Aorta (tissue), 5 donors: ENCODE measurements at places on chromosomes 12 and 14. TPM values are rescaled to one million over a fixed set of nuclear protein-coding genes. Genes with fewer than 3 reads are reported as not detected.

DNA sequence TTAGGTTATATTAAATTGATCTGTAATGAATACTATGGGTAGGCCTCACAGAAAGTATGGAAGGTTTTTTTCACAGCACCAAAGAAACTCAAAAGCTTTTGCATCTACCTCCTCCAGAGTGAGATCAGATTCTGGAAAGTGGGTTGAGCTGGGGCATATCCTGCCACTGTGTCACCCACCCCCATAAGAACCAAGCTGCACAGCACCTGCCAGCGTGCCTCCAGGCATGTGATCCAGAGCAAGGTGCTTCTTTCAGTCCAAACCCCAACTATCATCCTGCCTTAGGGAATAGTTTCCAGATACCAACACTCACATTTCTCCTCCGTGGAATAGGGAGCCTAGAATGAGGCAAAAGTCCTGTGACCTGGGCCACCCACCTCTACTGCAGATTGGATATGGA is 42.6 kb upstream of the PRB2 start:
- no peak for DNase-seq
- H3K27me3 ChIP-seq = no peaks in the 10 kb centered on the region
- no peaks in the 10 kb centered on the region for H3K4me1 ChIP-seq
- no peak overlapping the region for H3K27ac ChIP-seq
- H3K4me3 ChIP-seq = no peak overlapping the region

DNA sequence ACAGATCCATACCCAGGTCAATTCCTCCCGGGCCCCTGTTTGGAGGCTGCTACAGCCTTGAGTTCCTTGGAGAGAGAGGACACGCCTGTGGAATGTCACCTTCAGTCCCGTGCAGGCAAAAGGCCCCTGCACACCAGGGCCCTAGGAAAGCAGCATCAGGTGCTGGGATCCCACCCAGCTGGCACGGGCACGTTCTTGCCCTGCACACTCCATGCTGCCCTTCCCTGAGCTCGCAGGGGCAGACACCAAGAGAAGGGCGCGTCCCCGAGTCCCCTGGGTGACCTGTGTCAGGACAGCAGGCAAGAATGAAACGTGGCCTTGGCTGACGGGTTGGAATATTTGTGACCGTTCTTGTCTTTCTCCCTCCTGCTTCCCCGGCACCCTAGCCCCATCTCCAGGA is 67.7 kb downstream of the TSPAN11 start:
- no peak for DNase-seq
- H3K4me3 ChIP-seq = no peak overlapping the region
- H3K36me3 ChIP-seq = no peaks in the 10 kb centered on the region

- DNase-seq = no peak
- no peak overlapping the region for H3K4me3 ChIP-seq
- no peak overlapping the region for H3K27ac ChIP-seq
- H3K4me1 ChIP-seq = no peaks in the 10 kb centered on the region
Measured at GRCh38 chr14:58763210-58763609, 125.4 kb downstream of the DACT1 start.

DNA sequence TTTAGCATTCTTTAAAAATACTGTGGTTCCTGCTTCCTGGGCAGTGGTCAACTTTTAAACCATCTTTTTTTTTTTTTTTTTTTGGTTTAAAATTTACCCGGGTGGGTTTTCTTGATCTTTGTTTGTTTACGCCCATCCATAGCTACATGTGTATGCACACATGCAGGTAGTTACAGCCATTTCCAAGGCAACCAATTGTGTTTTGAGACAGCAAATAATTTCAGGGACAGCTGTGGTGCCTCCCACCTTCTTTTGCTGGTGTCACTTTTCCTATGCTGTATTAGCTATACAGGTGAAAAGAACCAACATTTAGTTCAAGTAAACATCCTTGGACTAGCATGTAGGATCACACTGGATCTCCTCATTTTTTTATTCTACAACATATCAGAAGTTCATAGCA is 52.0 kb upstream of the PSMA6 start:
- H3K4me1 ChIP-seq = peaks cover 3% of the 10 kb centered on the region
- no peaks in the 10 kb centered on the region for H3K27me3 ChIP-seq
- H3K36me3 ChIP-seq = no peaks in the 10 kb centered on the region
- DNase-seq = no peak

DNA sequence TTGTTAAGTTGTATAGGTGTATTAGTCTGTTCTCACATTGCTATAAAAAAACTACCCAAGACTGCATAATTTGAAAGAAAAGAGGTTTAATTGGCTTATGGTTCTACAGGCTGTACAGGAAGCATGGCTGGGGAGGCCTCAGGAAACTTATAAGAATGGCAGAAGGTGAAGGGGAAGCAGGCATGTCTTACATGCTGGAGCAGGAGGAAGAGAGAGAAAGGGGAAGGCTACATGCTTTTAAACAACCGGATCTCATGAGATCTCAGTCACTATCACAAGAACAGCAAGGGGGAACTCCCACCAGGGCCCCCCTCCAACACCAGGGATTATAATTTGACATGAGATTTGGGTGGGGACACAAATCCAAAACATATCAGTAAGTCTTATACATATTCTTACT is 60.5 kb upstream of the OR10AD1 start:
- H3K36me3 ChIP-seq = no peaks in the 10 kb centered on the region
- no peaks in the 10 kb centered on the region for H3K4me1 ChIP-seq
- no peak for DNase-seq
- no peaks in the 10 kb centered on the region for H3K27me3 ChIP-seq

GRCh38 chr14:50924843-50925242 is 19.4 kb downstream of the PYGL start:
- H3K27ac ChIP-seq = no peak overlapping the region
- no peaks in the 10 kb centered on the region for H3K27me3 ChIP-seq
- H3K4me3 ChIP-seq = no peak overlapping the region
- H3K4me1 ChIP-seq = no peaks in the 10 kb centered on the region
- no peak for DNase-seq

DNA sequence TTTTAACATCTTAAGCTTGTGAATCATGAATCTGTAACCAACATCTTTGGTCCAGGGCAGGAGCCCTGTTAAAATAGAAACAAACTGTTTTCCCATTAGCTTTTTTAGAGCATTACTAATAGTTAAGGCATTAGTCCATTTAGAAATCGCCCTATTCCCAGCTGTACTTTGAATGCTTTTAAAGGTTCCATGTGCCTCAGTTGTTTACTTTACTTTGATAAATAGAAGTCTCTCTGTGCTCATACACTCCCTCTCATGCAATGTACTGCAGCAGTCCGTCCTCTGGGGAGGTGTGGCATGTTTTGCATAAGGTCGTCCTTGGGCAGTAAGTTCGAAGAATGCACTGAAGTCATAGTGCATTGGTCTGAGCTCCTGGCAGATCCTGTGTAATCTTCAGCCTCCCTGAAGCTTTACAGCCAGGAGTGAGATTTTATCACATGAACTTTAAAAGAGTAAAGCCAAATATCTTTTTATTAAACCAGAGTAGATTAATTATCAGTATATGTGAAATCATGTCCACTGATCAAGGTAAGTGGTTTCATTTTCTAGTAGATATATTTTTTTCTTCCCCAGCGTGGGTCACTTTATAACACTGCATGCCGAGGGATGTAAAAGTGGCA is 134.7 kb downstream of the FGD4 start:
- H3K27ac ChIP-seq = peak overlapping the region; percentile 39
- DNase-seq = peak; percentile 81
- peak overlapping the region; percentile 79 for H3K4me3 ChIP-seq
- peaks cover 5% of the 10 kb centered on the region for H3K4me1 ChIP-seq

DNA sequence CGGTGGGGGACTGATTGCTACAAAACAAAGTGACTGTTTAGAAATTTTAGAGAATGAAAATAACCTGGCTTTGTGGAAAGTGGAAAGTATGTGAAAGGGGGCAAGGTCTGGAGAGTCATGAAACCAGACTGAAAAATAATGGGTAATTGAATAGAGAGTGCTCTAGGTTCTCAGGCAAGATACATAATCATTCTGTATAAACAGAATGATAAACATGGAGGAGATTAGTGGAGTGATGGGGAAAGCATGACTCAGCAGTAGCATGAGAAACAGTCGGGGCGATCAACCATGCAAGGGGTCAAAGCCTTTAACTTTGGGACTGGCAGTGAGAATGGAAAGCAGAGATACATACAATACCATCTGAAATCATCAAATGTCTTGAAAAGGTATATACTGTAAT is 332.5 kb downstream of the CCER1 start:
- H3K4me1 ChIP-seq = no peaks in the 10 kb centered on the region
- H3K27me3 ChIP-seq = no peaks in the 10 kb centered on the region
- no peak overlapping the region for H3K27ac ChIP-seq
- H3K36me3 ChIP-seq = no peaks in the 10 kb centered on the region
- no peak for DNase-seq

DNA sequence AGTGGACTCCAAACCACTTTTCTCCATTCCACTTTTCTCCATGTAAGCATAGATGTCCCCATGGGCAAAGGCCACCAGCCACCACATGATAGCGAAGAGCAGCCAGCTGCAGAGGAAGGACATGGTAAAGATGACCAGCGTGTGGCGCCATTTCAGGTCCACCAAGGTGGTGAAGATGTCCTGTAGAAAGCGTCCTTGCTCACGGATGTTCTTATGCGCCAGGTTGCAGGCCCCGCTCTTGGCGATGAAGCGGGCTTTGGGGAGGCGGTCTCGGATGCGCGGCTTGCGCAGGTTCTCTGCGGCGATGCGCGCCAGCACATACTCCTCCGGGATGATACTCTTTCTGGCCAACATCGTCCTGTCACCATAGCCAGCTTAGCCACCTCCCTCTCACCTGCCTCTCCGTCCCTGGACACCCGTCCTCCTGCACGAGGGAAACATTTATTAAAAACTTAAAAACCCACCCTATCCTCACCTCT is 1.2 kb downstream of the KCNJ8 start:
- DNase-seq = peak; percentile 46
- H3K4me3 ChIP-seq = peak overlapping the region; percentile 6
- no peak overlapping the region for H3K27ac ChIP-seq
- H3K36me3 ChIP-seq = no peaks in the 10 kb centered on the region

DNA sequence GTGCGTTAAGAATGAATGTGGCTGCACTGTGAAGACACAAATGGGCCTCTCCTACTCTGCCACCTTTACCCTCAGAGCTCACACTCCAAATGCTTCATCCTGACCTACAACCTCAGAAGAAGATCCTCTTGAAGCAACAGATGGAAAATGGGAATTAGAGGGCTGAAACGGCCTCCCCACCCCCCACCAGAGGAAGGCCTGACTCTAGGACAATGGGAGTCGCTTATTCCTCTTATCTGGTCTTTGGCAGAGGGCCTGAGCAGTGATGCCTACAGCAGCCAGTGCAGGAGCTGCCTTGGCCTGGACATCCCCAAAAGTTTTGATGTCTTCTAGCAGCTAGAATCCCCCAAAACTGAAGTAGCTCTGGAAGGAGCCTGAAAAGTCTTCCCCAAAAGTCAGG is 29.2 kb downstream of the BTBD7 start:
- no peak for DNase-seq
- H3K4me3 ChIP-seq = no peak overlapping the region
- H3K4me1 ChIP-seq = peaks cover 4% of the 10 kb centered on the region
- H3K27ac ChIP-seq = no peak overlapping the region

DNA sequence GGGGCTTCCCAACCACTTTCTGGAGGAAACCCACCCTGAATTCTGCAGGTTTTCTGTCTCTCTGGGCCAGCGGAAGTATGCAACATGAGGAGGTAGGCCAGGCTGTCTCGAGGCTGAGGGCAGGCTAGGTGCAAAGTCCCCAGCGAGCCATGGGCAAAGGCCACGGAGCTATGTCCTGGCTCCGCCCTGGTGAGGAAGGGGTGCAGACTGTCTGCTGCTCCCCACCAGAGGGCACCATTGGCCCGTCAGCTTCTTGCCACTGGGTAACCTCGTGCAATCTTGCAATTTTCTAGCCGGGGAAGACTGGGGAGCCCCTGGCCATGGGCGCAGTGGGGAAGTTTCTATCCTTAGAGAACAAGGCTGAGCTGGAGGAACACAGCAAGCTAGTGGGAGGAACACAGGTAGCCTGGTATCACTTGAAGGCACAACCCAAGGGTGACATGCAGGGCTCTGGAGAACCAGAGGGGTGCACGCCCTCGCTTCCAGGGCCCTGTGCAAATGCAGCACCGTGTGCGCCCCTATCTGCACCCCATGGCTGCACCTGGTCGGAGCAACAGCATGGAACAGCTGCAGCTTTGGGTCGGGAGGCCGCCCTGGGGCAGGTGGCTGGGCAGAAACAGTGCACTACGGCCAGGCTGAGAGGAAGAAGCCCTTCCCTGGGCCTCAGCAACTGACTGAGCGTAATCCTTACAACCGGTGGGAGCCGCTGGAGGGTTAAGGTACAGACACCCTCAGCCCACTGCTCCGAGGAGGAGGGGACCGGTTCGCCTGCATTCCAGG is 27.6 kb upstream of the RPLP0 start:
- no peaks in the 10 kb centered on the region for H3K27me3 ChIP-seq
- no peak overlapping the region for H3K27ac ChIP-seq
- no peak overlapping the region for H3K4me3 ChIP-seq
- H3K36me3 ChIP-seq = no peaks in the 10 kb centered on the region
- H3K4me1 ChIP-seq = no peaks in the 10 kb centered on the region
- peak; percentile 95 for DNase-seq

DNA sequence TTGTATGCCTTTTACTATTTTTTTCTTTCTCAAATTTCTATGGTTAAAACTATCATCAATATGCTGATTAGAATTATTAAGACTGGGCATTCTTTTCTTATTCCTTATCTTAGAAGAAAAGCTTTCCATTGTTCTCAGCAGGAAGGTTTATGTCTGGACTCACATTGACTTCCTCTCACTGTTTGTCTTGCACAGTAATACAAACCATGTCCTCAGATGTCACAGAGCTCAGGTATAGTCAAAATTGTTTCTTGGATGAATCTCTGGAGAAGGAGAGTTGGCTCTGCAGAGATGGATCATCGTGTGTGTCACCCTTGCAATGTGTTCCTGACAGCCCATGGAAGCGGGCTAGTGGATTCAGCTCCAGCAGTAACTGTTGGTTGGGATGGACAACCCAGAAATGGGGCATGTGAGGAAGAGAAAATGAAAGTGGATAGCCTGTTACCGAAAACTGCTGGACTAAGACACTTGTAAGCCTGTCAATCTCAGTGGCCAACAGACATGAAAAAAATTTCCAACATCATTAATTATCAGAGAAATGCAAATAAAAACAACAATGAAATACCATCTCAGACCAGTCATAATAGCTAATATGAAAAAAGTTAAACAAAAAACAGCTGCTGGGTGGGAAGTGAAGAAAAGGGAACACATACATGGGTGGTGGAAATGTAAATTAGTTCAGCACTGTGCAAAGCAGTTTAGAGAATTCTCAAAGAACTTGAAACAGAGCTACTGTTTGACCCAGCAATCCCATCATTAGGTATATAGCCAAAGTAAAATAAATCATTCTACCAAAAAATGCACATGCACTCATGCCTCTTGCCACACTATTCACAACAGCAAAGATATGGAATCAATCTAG is 967.8 kb downstream of the TMEM121 start:
- H3K4me1 ChIP-seq = no peaks in the 10 kb centered on the region
- H3K36me3 ChIP-seq = no peaks in the 10 kb centered on the region
- DNase-seq = no peak
- H3K4me3 ChIP-seq = no peak overlapping the region
- H3K27me3 ChIP-seq = no peaks in the 10 kb centered on the region

GRCh38 chr12:109653890-109654289 is 59.7 kb upstream of the FAM222A start:
- no peak overlapping the region for H3K27ac ChIP-seq
- H3K4me3 ChIP-seq = no peak overlapping the region
- no peaks in the 10 kb centered on the region for H3K36me3 ChIP-seq
- H3K4me1 ChIP-seq = no peaks in the 10 kb centered on the region
- no peaks in the 10 kb centered on the region for H3K27me3 ChIP-seq

CCDC196 gene
- not detected for total RNA-seq

NRIP2 gene
- 8.1 TPM for total RNA-seq

SLC10A1 gene
- not detected for total RNA-seq

VDR gene
- total RNA-seq = 7.9 TPM

EXOC3L4 gene
- total RNA-seq = 4.8 TPM

NEUROD4 gene
- not detected for total RNA-seq

CLEC2B gene
- 10.5 TPM for total RNA-seq

RNASE1 gene
- 264 TPM for total RNA-seq

DTX1 gene
- total RNA-seq = 4.8 TPM
